ENCODE measurements at places on chromosomes 13 and 19. TPM values are rescaled to one million over a fixed set of nuclear protein-coding genes. Genes with fewer than 3 reads are reported as not detected.

Gene POU4F1
- total RNA-seq = not detected

Gene IGLON5
- not detected for total RNA-seq

Gene KLK5
- total RNA-seq = not detected

Gene TNNI3
- 2,477 TPM for total RNA-seq

Gene BICRA
- 9.7 TPM for total RNA-seq

Gene TNNT1
- total RNA-seq = 13.0 TPM

Gene ANKLE1
- 0.53 TPM for total RNA-seq

Gene UBE2M
- 126 TPM for total RNA-seq

Gene TPGS1
- total RNA-seq = 14.5 TPM

Gene OR7D2
- not detected for total RNA-seq

Gene TMIGD2
- total RNA-seq = not detected

Gene WDR88
- not detected for total RNA-seq

Gene SYT3
- 0.50 TPM for total RNA-seq

Gene STK24
- total RNA-seq = 66.9 TPM

Gene SOX1
- not detected for total RNA-seq

Gene ZNF345
- 3.9 TPM for total RNA-seq

Gene SYNE4
- total RNA-seq = 0.14 TPM

Gene BCL3
- total RNA-seq = 19.1 TPM

Gene TMPRSS9
- total RNA-seq = 0.12 TPM

Gene SPRED3
- 2.3 TPM for total RNA-seq

Gene CBY2
- not detected for total RNA-seq

Gene CRX
- total RNA-seq = not detected

Gene CRLF1
- 38.2 TPM for total RNA-seq

Gene CDC37
- 133 TPM for total RNA-seq

Gene ZNF726
- total RNA-seq = 0.41 TPM

Gene PSG11
- total RNA-seq = not detected

Gene PRODH2
- total RNA-seq = not detected

Gene CCDC169
- 1.4 TPM for total RNA-seq

Gene ETFB
- total RNA-seq = 240 TPM

Gene OR10H1
- not detected for total RNA-seq

Gene NECTIN2
- total RNA-seq = 106 TPM

Gene FUT2
- total RNA-seq = not detected

Gene KASH5
- total RNA-seq = not detected

Gene CGB5
- not detected for total RNA-seq

Gene OR4F17
- total RNA-seq = not detected

Gene NDUFA7
- total RNA-seq = 67.5 TPM

Gene CLIP3
- 10.1 TPM for total RNA-seq

Gene ZNF66
- 2.0 TPM for total RNA-seq

Gene CRYL1
- total RNA-seq = 41.8 TPM

Gene UBL5
- 439 TPM for total RNA-seq

Gene NDFIP2
- total RNA-seq = 40.1 TPM
